ENCODE measurements at places on chromosomes 4 and X.
A peak's percentile ranks its signal among the peaks of the same experiment; 100 is the strongest.

DNA sequence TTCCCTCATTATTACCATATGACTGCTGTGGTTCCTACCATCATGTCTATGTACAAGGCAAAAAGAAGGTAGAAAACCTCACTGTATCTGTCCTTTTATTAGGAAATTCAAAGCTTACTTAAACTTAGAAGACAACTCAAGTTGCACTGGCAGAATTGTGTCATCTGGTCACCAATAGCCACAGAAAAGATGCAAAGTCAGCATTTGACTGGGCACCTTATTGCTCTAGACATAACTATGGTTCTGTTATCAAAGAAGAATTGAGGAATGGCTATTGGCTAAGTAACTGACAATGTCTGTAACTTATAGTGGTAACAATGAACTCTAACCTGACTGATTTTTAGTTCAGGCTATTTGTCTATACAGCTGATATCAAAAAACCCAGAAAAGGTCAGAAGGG, 45.3 kb downstream of the MAP9 start:
- DNase-seq: no peak

GRCh38 chrX:44189116-44189515, 154.4 kb downstream of the EFHC2 start:
- no peak for DNase-seq

DNA sequence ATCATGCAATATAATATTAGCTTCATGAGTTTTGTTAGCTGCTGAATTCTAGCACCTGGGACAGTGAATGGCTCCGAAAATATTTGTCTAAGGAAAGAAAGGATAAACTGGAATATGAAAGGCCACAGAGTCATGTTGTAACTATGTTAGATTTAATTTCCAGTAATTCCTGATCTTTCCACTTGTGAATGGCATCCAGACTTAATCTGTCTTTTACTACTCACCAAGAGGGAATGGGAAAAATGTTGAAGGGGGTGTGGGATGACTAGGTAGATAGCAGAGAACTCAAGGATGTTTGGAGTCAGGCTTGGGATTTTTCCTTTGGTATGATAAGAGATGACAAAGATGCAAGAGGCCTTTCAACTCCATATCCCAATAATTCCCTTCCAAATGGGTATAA, 9.4 kb downstream of the ADH6 start:
- DNase-seq: no peak

GRCh38 chr4:128636906-128637305, 172.6 kb upstream of the JADE1 start:
- DNase-seq: no peak

DNA sequence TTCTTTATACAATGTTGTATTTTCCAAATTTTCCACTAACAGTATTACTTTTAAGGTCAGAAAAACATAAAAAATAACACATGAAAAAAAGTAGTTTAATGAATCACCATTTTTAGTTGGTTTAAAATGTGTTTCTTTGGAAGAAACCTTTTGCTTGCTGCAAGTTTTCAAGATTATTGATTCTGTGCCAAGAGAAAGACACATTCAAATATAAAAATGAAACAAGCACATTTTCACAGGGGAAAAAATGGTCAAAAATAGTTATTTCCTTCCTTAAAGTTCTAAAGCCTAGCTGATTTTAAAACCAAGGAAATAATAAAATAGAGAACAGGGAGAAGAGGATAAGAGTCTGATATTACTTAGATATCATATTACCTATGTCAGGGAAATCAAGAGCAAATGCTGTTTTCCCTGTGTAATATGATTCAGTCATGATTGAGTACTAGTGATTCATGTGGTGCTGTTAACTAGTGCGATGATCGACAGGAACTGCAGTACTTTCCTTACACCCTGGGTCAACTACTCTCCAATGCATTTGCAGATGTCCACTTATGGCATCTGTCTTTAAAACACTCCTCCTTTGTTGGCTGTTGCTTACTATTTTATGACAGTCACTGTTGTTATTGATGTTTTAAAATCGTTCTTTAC, 103.8 kb downstream of the CAMK2D start:
- DNase-seq: no peak

DNA sequence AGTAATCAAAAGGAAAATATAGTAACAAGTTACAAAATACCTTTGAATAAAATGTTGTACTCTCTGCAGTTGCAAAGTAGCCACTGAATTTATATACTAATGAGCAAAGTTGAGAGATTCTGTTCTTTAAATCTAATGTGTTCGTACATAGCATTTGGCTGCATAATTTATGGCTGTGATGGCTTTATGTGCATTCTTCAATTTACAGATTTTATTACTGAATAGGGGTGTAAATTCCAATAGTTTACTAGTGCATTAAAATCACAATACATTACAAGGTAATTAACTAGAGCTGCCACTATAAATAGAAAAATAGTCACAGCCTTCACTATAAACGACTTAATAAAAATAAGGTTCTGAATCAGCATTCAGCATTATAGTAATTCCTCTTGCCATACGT, 620.0 kb downstream of the ADGRL3 start:
- no peak for DNase-seq

GRCh38 chr4:140152013-140152703, 1.8 kb downstream of the MAML3 start:
- DNase-seq: peak; percentile 83

DNA sequence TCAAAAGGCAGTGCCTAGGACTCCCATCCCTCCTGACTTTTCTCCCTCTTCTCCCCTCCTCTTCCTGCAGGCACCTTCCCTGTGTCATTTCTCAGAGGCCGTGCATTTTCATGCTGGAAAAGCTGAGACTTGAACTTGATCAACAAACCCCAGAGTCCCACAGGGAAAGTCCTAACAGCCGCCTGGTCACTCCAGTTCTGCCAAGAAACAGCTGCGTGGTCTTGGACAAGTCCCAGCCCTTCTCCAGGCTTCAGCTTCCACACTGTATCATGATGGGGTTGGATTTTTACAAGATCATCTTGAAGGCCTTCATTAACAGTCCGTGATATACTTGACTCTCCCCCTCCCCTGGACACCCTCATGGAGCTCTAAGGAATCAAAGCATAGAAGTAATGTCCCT, 366.0 kb downstream of the BCOR start:
- no peak for DNase-seq

DNA sequence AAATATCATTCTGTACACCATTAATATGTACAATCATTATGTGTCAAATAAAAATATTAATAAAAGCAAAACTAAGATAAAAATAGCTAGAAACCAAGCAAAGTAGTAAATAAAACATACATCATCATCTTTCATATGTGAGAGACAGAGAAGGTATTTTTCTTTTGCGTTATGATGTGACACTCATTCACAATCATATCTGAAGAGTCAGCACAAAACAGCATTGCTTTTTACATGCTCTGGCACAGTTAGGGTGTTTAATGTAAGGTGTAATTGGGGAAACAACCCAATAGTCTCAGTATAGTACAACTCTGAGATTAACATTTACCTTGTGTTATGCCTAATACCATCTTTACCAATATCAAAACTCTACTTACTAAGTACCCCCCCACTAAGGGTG, 376.6 kb downstream of the TMA16 start:
- DNase-seq: no peak

GRCh38 chr4:82820689-82821088, 22.1 kb upstream of the SCD5 start:
- DNase-seq: no peak

DNA sequence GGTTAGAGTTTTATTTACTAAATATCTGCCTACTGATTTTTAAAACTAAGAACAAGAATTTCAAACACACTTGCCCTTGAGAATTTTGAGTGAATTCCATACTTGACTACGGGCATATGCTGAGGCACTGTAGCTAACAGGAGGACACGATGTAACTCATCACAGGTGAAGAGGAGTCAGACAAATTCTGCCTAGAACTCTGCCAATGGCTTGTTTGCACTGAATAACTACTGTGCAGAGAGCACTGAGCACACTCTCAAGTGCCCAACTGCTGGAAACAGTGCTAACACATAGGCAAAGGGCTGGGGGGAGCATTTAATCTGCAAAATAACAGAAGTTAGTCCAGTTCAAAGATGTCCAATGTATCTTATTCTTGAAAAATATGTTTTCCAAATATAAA, 104.4 kb downstream of the WDFY3 start:
- DNase-seq: no peak

GRCh38 chr4:186013419-186014186, 55.4 kb upstream of the TLR3 start:
- DNase-seq: no peak

- DNase-seq: no peak
These were observed 185.8 kb upstream of the GPRIN3 start for GRCh38 chr4:89493367-89493766.
